ENCODE measurements at places on chromosomes 1 and 21.

DNA sequence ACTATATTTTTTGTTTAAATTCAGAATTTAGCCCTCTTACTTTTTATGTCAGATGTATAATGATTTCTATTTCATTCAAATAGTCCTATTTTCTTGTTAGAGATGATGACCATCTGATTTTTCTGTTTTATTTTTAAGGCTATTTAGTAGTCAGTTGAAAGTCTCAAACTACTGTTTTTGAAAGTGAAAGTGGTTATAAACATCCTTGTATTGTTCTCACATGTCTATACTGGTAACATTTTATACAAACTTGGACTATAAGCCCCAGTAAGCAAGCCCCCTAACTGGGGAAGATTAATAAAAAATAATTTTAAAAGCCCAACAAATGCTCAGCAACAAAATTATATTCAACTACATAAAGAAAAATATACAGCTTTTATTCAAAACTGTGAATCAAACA, 271.3 kb upstream of the RGS18 start:
- no peak for DNase-seq

DNA sequence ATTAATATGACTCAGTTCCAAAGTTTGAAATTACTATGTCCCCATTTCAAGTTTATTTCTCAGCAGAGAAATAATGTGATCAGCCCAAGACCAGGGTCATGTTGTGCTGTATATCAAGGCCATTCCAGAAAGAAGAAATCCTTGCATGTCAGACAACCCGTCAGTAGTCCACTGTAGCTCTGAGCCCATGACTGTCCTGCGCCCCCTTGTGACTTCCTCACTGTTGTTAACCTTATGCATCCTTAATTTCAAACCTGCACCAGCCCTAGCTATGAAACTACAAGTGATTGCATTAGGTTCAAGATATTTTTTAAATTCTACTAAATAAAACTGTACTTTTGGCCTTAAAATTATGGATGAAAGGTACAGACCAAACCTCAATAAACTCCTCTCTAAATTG, 133.0 kb downstream of the LRRC7 start:
- DNase-seq, result no peak

DNA sequence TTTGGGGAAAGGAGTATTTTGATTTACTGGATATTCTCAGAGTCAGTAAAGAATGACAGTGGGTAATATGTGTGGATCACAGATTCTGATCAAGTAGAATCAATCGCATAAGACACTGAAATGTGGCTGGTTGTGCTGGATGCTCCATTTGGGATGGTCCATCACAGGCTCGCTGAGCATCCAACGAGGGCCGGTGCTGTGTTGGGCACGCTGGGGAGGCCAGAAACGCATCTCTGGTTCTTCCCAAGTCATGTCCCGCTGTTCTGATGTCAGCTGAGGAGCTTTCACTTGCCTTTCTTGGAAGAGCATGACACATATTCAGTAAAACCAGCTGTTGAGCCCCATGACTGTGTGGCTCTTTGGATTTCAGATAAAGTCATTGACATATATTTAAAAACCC, 72.0 kb downstream of the UMODL1 start:
- no peak for DNase-seq

- no peak for DNase-seq
These were observed 34.6 kb upstream of the SLC45A3 start for GRCh38 chr1:205714906-205715246.

DNA sequence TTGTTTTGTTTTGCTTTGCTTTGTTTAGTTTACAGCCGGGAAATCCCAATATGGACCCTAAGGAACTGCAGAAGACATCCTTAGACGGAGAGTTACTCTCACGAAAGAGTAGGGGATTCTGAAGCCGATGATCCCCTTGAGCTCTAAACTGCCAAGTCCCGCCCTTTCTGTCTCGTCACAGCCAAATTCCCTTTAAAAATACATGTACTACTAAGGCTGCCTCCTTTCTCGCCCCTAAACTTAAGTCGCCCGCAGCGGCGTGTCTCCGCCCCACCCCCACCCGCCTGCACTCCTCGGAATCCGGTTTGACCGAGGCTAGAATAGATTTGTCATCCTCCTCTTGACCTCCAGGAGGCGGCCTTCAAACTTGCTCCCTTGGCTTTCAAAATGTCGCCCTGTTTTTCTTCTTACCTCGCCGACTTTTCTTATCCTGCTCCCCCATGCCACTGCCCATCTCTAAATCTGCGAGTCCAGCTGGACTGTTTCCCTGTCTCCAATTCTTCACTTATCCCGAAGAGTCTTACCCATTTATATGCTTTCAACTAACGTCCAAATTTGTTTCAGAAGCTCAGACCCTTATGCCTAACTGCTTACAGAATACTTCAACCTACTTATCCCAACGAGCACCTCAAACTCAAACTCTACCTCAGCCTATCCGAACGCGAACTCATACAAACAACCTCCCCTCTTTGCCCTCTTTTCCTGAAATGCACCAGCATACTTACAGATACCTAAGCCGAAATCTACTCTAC, 10.9 kb upstream of the BOLA1 start:
- DNase-seq, result peak; percentile 50

- no peak for DNase-seq
These were observed 3.3 kb upstream of the DSTYK start for GRCh38 chr1:205214756-205215155.

DNA sequence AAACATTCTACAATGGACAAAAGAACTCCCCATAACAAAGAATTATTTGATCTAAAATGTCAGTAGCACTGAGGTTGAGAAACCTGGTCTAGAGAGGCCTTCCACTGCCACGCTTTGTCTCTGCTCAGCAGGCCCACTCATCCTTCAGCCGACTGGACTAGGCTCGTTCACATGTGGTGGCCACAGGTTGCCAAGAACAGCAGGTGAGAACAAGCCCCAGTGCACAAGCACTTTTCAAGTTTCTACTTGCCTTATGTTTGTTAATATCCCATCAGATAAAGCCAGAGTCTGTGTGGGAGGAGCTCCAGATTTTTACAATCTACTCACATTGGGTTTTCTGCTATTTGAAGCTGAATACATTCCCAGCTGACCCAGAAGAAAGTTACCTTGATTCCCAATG, 9.1 kb upstream of the EFHD2 start:
- no peak for DNase-seq

DNA sequence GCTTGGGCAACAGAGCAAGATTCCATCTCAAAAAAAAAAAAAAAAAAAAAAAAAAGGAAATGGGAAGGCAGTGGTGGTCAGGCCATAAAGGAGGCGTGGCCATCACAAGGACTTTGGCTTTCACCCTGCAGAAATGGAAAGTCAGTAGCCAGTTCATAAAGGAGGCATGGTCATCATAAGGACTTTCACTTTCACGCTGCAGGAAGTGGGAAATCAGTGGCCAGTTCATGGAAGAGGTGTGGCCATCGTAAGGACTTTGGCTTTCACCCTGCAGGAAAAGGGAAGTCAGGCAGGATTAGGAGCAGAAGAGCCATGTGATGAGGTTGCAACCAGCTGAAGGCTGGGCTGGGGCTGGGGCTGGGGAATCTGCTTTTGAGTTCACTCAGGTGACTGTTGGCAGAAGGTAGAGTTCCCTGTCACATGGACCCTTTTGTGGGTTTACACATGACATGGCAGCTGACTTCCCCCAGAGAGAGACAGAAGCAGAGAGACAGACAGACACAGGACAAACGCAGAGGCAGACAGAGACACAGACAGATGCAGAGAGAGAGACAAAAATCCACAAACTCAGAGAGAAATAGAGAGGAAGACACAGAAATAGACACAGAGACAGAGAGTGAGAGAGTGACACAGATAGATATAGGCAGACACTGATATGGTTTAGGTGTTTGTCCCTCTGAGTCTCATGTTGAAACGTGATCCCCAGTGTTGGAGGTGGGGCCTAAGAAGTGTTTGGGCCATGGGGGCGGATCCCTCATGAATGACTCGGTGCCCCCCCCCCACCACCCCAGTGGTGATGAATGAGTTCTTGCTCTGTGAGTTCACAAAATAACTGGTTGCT, 263.9 kb upstream of the KAZN start:
- no peak for DNase-seq

DNA sequence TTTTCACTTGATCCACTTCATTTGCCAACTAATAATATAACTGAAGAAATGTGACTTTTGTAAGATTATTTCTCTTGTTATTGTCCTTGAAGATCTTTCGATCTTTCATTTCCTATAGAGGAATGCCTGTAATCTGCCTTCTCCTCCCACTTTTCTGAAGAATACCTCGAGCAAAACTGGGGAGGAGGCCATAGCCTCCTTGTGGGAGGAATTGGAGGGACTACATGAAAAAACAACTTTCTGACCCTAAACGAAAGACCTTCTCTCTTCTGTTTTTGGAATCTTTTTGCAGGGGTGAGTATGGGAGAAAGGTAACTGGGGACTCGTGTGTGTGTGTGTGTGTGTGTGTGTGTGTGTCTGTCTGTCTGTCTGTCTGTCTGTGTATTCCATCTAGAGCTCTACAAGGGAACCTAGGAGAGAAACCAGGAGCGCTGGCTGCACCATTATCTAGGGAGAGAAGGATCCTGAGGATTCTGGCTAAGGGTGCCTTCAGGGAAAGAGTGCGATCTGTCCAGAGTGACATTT, 32.4 kb upstream of the MAB21L3 start:
- DNase-seq, result no peak

- no peak for DNase-seq
These were observed 149.7 kb downstream of the PEX14 start for GRCh38 chr1:10624256-10625050.

- no peak for DNase-seq
These were observed 49.2 kb downstream of the RALGPS2 start for GRCh38 chr1:178774263-178774662.

GRCh38 chr1:119713749-119714456, 2.2 kb downstream of the PHGDH start:
- no peak for DNase-seq

GRCh38 chr1:201250326-201251011, 32.8 kb upstream of the PKP1 start:
- no peak for DNase-seq

- no peak for DNase-seq
These were observed 11.9 kb downstream of the FASLG start for GRCh38 chr1:172670791-172671190.

DNA sequence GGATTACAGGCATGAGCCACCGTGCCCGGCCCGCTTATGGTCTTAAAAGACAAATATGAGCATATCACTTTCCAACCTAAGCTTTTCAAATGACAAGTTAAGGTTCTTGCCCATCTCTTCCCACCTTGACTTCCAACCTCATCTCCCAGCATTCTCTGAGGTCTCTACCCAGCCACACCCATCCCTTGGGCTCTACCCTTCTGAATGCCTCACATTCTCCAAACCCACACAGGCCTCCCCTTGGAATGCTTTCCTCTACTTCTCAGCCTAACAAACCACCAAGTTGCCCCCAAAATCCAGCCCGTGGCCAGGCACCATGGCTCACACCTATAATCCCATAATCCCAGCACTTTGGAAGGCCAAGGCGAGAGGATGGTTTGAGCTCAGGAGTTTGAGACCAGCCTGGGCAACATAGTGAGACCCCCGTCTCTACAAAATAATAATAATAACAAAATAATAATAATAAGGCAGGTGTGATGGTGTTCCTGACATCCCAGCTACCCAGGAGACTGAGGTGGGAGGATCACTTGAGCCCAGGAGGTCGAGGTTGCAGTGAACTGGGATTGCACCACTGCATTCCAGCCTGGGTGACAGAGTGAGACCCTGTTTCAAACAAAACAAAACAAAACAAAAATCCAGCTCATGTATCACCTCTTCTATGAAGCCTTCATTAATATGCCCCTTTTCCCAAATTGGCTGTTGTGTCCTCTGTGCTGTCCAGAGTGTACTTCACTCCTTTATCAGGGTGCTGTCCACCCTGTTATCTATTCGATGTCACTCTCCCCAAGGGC, 11.2 kb downstream of the DCST2 start:
- DNase-seq, result no peak

- DNase-seq, result no peak
These were observed 5.4 kb downstream of the CITED4 start for GRCh38 chr1:40856656-40857302.
